ENCODE measurements at places on chromosomes 3 and 15. TPM values are rescaled to one million over a fixed set of nuclear protein-coding genes. Genes with fewer than 3 reads are reported as not detected.

GRCh38 chr3:38331257-38332022 is 15.1 kb upstream of the XYLB start:
- no peak for DNase-seq

GRCh38 chr3:86481636-86482035 is 509.3 kb downstream of the VGLL3 start:
- DNase-seq: no peak

DNA sequence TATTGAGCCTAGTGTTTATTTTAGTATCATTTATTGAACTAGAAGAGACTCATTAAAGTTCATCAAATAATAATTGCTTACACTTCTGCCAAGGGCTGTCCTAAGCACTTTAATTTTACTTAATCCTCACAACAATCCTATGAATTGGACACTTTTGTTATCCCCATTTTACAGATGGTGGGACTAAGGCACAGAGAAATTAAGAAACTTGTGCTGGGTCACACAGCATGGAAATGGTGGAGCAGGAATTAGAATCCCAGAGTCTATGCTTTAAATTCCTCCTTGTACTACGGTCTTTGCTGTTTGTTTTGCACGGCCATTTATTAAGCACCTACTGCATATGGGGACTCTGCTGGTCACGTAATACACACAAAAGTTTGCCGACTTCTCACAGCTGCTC is 7.9 kb downstream of the ATP2B2 start:
- DNase-seq: no peak

DNA sequence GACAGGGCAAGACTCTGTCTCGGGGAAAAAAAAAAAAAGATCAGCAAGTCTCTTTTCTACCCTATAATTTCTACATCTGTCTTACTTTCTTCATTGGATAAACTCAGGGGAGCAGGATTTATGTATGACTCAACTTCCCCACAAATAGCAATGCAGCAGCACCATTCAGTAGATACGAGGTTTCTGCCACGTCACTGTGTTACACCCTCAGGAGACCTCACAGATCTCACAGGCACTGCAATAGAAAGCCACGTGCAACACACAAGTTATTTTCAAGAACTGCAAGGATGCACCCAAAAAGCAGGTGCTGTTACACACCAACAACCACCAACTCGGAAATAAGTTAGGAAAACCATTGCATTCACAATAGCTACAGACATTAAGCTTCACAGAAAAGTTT is 30.2 kb downstream of the TSPAN3 start:
- DNase-seq: no peak

DNA sequence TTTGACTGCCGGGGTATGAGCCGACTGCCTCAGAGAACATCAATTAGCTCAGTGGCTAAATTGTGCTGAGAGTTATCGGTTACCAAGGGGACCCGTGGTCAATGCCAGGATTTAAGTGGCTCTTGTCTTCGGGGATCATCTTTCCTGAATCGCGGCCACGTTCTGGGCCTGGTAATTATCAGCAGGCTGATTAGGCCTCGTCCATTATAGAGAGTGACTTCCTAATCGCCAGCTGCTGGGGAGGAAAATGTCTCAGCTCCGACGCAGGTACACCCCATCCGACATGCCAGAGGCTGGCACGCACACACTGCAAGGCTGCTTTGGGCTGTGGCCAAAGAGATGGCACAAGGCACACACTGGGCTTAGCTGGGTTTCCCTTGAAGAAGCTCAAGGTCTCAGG is 10.6 kb downstream of the TRH start:
- DNase-seq: no peak

DNA sequence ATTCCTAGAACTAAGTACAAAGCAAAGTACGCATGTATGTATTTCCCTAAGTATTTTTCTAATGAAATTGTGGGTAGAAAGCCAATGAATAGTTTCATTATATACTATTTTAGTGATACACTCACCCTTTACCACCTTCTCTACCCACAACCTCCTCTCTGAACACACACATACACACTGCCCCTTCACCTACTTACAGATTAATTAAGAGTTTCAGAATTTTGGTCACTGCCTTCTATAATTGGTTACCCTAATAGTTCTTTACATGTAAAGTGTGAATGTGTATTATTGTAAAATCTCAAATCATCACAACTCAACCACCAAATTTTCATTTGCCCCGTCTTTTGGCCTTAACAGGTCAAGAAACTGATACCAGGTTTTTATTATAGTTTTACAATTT is 7.2 kb downstream of the PFN2 start:
- no peak for DNase-seq

DNA sequence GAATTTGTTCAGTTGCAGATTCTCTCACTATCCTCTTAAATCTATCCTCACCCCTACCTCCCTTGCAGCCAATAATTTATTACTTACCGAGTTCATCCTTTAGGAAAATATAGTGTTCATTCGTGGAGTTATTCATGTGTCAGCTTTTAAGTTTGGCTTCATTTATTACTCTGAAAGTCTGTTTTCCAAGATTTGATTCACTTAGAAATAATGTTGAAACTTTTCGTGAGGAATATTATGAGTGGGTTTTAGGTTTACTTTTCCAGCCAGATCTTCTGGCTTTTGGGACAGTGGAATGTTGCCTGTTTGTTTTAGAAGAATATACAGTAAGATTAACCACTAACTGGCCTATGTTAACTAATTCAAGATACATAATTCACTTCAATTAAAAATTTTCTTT is 161.0 kb upstream of the CGNL1 start:
- DNase-seq: no peak

DNA sequence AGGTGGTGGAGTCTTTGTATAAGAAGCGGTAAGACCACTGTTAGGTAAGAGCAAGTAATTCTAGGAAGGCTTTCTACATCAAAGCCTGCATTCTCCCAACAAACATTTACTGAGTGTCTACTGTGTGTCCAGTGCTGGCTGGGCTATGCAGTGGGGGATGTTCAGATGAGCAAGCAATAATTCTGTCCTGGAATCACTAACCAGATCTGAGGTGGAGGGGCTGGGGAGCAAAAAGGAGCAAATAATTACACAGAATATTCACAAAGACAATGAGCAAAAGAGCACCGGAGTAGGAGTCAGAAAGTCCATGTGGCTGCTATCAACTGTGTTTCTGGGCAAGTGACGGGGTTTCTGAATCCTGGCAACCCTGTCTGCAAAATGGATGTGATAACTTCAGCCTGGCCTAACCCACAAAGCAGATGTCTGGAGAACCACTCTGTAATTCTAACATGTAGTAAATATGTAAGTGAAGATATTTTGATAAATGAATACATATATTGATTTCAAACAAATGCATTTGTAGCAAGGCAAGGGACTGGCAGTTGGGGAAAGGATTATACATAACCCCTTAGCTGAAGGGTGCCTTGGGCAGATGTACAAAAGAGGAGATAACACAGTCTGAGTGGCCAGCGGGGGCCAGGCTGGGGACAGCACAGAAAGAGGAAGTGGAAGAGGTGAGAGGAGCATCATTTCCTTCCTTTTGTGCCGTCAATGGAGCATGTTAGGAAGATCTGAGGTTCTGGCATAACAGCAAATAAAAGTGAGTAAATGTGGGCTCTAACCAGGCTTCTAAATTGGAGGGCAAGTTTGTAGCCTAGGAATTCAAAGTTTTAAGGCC is 28.8 kb downstream of the CYP8B1 start:
- no peak for DNase-seq

GRCh38 chr3:151268267-151269235 is 9.8 kb downstream of the P2RY14 start:
- no peak for DNase-seq

The IL17RD gene
- polyA plus RNA-seq: 66.6 TPM

The DUOX2 gene
- polyA plus RNA-seq: 0.03 TPM

The GRK7 gene
- 0.18 TPM for polyA plus RNA-seq

The THBS1 gene
- polyA plus RNA-seq: 184 TPM

The C3orf62 gene
- 13.1 TPM for polyA plus RNA-seq
